AG20443 (cell line): ENCODE measurements at places on chromosomes 1 and 21.

GRCh38 chr1:78408810-78409209 is 82.0 kb upstream of the PTGFR start:
- DNase-seq: peak; percentile 70

GRCh38 chr21:44905728-44906090 is 15.0 kb downstream of the ITGB2 start:
- DNase-seq: no peak

DNA sequence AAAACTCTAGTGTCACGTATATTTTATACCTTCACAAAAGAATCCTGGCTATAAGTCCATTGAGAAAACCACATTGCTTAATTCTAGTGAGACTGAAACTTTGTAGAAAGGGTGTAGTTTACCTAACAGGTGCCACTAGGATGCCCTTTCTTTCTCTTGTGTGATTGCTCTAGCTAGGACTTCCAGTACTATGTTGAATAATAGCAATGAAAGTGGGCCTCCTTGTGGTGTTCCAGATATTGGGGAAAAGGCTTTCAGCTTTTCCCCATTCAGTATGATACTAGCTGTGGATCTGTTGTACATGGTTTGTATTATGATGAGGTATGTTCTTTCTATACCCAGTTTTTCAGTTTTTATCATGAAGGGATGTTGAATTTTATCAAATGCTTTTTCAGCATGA is 39.7 kb upstream of the CHODL start:
- no peak for DNase-seq

GRCh38 chr1:195766709-195767108 is 841.5 kb downstream of the KCNT2 start:
- peak; percentile 22 for DNase-seq

GRCh38 chr1:74531796-74532195 is 19.4 kb upstream of the LRRC53 start:
- DNase-seq: no peak

DNA sequence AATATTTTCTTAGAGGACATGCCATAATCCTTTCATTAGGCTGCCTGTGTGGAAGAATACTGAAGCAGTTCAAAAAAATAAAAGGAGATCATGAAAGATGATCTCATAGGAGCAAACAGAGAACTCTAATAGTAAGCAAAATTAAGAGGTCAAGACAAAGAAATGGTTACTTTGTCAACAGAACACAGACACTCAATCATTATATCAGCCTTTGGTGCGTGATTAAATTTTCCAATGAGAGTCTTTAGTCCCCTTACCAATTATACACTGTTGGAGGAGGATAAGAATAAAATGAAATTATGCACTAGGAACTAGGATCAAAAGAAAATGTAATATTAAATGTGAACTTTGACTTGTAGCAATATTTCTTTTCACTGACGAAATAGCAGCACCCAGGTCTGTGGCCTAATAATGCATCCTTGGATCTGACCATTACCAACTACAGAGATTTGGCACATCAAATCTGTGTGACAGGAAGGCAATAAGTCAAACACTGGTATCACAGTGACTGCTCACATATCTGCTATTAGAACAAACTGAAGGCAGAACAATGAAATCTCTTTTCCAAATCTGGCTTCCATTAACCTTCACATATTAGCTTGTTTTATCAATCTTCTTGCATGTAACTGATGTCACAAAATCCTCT is 1812.9 kb downstream of the PLA2G4A start:
- no peak for DNase-seq

DNA sequence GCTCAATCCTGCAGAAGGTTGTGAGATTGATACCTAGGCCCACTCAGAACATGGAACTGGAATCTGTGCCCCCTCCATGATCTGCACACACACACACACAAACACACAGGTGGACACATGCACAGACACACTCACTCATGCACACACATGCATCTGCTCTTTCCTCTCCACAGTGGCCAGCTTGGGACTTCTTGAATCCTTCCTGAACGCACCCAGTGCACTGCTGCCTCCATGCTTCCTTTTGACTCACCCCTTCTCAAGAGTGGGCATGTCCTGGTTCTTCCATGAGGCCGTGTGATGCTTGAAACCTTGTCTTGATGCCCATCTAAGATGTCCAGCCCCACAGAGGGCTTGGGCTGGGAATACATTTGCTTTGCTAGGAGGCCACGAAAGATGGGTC is 25.4 kb upstream of the TENT5C start:
- no peak for DNase-seq

DNA sequence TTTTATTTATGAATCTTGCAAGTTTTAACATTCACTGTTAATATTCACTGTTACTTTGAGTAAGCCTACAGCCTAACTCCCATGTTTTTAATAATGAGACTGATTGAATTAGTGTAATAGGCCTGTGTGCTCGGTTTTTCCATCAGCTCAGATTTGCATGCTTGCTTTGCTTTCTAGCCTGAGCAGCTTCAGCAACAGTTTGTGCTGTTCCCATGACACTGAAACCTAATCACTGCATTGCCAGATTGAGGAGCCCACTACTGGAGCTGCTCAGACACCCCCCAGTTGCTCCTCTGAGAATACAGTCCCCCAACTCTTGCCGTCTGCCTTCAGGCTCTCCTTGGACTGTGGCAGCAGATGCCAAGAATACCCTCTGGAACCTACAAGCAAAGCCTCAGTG is 695.4 kb downstream of the BRINP3 start:
- DNase-seq: no peak

DNA sequence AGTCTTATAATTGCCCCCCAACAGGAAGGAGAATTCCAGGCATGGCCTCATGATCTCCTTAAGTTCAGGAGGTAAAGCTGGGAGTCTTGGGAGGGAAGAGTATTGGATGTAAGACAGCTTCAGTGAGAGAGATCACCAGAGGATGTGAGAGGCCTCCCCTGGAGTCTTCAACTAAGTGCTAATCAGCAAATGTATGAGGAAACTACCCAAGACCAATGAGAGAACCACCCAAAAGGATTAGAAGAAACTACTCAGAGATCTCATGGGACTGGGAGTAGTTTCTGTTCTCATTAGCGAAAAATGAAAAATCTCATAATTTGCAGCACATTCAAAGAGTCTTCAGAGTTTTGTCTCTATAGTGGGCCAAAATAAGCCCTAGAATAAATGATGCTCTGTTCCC is 36.6 kb upstream of the WNT2B start:
- DNase-seq: no peak

- no peak for DNase-seq
Observed at GRCh38 chr1:63936276-63936675, 162.5 kb downstream of the ROR1 start.

GRCh38 chr1:66393586-66394287 is 140.2 kb upstream of the SGIP1 start:
- DNase-seq: no peak

DNA sequence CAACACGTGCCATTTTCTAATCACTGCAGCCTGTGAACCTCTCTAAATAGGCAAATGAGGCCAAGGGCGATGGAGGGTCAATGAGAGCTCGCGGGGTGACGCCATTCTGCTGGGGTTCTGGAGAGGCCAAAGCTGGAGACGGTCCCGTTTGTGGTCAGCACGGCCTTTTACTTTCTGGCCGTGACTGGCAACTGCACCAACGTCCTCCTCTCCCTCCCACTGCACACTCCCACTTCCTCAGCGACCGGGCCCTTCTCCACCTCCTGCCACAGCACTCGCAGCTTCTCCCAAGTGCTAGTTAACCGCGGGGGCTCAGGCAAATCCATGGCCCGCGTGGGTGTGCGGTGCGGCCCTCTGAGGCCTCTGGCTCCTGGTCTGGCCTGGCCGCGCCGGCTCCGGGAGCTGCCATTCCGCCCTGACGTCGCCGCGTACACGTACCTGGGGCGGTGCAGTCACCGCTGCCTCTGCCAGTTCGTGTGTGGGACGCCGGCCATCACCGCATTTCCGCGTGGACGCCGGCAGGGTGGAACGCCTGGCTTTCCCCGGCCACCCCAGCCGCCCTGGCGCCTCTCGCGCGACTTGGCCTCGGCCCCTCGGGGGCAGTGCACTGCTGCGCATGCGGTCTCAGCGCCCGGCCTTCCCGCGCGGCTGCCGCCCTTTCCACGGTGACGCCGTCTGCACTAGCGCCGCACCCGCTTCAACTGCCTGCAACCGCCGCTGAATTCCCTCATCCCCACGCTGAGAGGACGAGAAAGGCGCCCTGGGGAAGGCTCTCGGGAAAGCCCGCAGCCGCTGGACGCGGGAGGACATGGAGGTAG is 18.2 kb downstream of the OR2C3 start:
- peak; percentile 41 for DNase-seq
